ENCODE measurements at places on chromosomes 3 and 15.

- no peak for DNase-seq
These were observed 518 bp downstream of the OXSR1 start for GRCh38 chr3:38165722-38166387.

DNA sequence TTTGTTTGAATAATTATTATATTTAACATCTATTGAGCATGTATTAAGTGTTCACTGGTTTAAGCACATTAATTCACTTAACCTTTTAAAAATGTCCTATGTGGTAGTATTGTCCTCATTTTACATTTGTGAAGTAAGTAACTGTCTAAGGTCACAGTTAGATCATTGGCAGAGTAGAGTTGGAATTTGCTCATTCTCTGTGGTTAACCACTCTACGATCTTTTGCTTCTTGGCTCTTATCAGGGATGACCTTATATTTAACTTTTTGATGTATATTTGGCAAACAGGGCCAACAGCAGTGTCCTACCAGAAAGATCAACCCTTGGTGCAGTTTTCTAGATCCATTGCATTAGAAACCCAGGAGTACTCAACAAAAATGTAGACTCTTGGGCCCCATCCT, 34.0 kb downstream of the PXK start:
- no peak for DNase-seq

GRCh38 chr15:63582718-63583426, 14.3 kb upstream of the FBXL22 start:
- no peak for DNase-seq

GRCh38 chr15:101372149-101372577, 77.1 kb upstream of the SNRPA1 start:
- no peak for DNase-seq

DNA sequence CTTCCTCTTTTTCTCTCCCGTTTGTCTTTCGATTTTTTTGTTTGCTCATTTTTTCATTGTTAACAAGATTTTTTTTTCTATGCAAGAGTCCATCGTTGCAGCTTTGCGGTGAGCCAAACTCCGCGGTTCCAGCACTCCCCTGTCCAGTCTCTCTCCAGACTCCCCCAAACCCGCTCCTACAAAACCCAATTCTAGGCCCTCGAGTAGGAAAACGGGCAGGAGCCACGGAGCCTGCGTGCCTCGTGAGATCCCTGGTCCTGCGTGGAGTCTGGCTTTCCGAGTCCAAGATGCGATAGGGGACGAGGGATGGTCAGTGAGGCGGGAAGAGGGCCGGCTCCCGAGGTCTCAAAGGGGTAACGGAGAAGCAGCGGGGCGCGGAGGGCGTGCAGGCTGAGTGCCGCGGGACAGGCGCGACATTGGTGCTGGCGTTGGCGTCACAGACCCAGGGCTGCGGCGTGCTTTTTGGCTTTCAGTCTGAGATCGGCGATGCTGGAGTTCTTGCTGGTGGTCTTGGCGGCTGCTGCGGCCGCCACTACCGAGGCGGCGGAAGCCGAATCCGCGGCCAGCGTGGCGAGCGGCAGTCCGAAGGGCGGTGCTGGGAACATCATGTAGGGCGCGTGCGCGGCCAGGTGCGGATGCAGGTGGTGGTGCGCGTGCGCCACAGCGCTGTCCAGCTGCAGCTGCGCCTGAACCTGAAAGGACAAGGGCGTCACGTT, 8.5 kb downstream of the SHOX2 start:
- no peak for DNase-seq

DNA sequence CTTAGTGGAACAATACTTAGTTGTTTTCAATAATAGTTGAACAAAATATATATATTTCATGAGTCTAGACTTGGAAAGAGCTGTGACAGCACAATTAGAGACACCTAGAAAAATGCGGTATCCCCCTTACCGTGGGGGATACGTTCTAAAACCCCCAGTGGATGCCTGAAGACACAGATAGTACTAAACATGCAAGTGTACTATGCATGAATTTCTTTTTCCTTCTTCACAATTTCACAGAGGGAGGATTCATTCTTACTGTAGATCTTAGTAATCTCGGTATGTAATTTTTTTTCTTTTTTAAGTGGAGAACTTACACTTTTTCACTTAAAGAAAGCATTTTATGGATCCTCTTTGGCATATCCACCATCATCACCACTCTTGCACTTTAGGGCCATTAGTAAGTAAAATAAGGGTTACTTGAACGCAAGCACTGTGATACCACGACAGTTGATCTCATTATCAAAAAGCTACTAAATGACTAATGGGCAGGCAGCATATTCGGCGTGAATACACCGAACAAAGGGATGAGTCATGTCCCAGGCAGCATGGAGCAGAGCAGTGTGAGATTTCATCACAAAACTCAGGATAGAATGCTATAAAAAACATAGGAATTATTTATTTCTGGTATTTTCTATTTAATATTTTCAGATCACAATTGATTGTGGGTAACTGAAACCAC, 72.3 kb upstream of the ZNF280D start:
- DNase-seq: peak; percentile 74

DNA sequence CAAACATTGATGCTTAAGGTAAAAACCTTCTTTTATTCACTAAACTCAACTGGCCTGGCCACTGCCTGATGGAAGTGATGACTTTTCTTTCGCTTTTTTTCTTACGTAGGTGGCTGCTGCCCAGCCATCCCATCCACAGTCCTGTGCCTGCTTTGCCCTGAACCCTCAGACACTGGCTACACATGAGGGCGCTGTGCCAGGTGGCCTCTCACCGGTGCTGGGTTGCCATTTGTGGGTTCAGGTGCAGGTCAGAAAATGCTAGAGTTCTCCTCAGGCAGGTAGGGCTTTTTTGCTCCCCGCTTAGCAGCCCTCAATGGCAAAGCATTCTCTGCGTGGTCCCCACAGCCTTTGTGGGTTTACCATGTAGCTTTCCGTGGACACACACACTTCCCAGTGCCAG, 88.3 kb upstream of the PRR23E start:
- no peak for DNase-seq

- DNase-seq: no peak
These were observed 13.2 kb upstream of the CLRN1 start for GRCh38 chr3:150985711-150986110.

DNA sequence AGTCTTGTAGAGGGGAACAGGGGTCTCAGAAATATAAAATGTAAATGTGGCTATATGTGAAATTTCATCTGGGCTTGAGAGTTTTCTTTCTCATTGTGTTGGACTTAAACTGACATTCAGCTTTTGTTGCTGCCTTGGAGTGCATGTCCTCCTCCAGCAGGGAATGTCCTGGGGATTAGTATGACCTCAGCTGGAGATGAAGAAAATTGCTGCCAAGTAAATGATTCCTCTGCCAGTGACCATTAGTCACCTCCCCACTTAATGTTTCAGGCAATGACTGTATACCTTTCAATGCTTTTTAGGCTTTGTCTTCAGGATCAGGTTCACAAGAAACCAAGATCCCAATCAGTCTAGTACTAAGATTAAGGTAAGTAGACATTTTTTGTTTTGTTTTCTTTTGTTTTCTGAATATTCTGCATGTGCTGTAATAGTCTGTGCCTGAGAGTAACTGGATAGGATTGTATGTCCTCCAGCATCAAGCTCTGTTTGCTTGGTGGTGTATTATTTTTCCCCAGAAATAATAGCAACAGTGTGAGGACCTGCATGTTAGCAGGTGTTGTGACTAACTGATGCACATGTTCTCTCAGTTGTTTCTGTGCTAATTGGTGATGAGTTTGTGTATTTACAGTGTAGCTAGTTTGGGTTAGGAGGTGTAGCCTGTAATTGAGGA, 18.1 kb upstream of the SLC22A13 start:
- peak; percentile 29 for DNase-seq

- DNase-seq: no peak
These were observed 201.3 kb upstream of the RARB start for GRCh38 chr3:25226747-25227146.

GRCh38 chr3:132652640-132653270, 6.9 kb downstream of the ACAD11 start:
- no peak for DNase-seq

DNA sequence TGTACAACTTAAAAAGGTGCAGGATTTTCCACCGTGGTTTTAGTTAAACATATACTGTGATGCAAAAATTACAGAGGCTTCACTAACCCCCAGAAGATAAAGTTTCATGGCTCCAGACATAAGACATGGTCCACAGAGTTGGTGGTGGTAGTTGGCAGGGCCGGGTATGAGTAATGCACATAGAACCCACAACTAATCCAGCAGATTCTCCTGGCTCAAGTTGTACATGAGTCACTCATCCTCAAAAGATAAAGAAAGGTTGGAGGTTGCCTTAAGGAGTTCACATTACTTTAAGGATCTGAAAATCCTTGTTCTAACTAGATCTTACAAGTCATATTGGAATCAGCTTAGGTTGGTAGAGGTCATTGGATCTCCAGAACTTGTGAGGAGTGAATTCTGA, 98.3 kb upstream of the ZBTB20 start:
- DNase-seq: peak; percentile 76

DNA sequence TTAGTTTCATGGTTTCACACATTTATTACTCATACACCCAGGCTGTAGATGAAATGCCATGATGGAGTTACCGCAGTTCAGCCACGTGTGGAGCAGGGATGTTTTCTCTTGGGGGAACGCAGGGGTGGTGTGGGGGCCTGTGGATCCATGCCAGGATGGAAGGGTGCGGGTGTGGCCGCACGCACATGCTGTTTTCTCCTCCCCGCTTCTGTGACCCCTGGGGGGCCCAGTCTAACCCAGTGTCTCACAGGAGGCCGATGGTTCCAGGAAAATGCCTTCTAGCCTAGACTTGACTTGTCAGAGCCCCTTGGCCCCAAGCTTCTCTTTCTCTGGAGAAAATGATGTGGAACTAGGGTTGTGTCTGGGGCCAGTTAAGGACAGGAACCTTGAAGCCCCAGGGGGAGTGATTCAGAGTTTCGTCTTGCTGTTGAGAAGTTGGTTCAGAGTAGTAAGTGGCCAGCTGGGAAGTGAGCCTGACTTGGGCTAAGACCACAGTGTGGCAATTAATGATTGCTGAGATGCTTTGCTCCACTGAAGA, 240.4 kb upstream of the BHLHE40 start:
- no peak for DNase-seq

DNA sequence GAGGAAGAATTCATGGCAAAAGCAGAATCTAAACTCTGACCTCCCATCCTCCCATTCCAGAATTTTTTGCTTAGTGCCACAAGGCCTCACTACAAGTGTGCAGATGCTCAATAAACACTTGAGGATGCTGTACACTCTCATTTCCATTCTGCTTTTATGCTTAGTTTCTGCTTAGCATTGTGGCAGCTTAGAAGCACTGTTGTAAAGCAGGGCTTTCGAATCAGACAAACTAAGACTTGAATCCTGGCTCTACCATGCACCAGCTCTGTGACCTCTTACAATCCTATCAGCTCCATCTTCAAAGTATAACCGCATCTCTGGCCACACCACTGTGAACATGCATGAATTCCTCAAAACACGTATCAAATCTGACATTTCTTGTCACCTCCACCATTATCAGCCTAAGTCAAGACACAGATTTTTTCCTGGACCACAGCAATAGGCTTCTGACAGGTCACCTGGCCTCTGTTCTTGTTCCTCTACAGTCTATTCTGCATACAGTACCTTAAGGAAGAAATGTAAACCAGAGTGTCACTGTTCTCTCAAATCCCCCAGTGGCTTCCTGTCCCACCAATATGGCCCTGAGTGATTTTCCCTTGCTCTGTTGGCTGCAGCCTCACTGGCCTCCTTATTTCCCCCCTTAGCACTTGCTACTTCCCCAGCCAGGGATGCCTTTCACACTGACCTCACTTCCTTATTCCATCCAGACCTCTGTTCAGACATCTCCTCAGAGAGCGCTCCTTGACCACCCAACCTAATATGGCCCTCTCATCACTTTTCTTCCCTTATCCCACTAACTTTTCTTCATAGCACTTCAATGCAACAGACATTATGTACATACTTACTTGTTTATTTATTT, 8.1 kb upstream of the PHC3 start:
- DNase-seq: no peak

- DNase-seq: no peak
These were observed 266.3 kb downstream of the RPLP1 start for GRCh38 chr15:69718916-69719315.

DNA sequence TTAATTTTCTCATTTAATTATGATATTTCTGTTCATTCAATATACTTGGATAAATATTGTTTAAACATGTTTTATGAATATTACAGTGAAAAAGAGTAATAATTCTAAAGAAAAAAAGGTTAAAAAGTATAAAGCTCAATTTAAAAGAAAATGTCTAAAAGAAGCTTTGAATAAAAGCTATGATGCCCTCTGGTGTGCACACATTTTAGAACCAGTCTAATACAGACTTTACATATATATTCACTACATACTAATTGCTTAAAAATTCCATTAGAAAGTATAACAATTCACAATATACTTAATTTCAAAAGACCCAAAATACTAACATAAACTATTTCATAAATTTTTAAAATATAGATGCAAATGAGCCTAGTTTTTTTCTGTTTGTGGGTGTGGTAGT, 909.1 kb upstream of the ROBO1 start:
- no peak for DNase-seq

DNA sequence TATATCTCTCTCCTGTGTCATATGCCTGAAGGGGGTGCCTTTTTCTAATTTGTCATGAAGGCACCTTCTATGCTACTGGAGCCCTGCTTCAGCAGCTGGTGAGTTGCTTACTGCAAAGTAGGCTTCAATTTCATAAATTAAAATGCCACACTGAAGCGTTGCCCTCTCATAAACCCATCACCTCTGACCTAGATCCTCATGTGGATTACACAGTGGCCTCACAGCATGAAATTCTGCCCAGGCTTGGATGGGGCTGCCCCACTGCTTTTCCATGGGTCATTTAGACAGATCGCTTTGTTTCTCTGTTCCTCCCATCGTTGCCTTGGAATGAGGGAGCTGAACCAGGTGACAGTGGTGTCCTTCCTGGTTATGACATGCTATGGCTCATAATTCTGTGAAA, 131.2 kb downstream of the RPL22L1 start:
- no peak for DNase-seq

DNA sequence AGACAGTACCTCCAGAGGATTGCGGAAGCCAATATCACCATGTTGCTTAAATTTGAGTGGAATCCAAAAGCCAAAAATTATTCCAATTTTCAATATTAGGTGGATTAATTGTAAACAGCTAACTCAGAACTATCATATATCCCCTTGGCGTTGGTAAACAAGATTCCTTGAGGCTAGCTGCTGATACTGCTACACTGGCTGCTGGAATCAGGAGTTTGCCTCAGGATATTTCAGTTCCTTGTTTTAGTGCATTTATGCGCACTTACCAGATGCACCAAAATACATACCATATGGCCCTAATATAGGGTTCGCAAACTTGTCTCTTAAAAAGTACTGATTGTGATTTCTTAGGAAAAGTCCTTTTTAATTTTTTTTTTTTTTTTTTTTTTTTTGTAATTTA, 605.2 kb upstream of the NAALADL2 start:
- no peak for DNase-seq

DNA sequence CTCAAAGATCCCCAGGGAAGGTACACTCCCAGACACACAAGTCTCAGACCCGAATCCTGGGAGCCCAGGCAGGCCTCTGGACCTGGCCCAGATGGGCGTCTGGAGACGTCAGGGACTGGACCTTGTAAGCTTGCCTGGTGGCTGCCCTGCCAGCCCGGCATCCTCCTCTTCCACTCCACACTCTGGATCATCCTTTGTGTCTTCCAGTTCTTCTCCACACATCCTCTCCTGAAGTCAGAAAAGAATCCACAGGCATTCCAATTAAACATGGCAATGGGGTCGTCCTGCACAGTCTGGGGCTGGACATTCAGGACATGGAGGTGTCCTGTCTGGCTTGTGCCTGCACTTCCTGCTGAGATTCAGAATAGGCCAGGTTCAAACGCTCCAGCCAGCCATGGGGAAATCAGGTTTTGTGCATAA, 208.8 kb upstream of the IGF1R start:
- no peak for DNase-seq
